ENCODE measurements at places on chromosomes 2 and 18.

DNA sequence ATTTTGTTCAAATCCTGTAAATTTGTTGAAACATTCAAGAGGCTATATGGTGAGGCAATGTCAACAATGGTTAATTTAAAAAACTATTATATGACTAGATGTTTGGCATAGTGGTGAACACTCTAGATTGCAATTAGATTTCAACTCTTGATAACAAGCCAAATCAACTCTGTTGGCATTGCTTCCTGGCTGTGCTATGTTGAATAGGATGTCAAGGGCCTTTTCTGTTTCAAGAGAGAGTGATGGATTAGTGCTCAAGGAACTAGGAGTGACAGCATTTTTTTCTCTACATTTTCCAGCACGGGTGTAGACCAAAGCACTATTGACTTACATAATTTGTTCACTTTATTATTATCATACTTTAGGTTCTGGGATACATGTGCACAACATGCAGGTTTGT is 172.4 kb upstream of the KCNH7 start:
- no peak for DNase-seq

DNA sequence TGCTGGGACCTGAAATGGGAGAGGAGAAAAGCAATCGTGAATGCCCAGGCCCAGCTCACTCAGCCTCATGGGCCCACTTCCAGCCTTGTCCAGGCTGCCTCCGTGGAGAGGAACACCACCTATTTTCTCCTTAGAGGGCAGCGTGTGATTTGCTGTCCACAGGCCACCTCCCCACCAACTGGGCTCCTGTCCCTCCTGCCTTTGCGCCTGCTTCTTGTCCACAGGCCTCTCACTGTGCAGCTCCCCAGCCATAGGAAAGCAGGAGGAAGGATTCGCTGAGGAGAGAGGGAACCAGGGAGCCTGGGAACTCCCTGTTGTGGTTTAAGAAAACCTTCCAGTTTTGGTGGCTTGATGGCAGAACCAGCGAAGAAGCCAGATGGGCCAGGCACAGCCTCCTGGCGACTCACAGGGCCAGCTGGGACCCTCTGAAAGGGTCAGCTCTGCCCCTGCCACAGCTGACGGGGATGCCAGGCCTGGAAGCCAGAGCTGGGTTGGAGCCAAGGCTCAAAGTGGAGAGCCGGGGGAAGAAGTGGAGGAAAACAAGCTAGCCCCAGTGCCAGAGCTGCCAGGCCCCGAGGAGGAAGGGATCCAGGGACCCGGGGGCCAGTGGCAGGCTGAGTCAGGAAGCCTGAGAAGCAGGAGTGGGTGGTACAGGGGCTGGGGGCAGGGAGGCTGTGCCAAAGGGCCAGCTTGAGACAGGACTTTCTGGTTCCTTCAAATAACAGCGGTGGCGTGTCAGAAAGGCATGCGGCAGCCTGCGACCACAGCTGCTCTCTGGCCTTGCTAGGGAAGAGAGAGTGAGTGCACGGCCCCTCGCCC is 9.9 kb downstream of the TMBIM1 start:
- DNase-seq, result no peak

DNA sequence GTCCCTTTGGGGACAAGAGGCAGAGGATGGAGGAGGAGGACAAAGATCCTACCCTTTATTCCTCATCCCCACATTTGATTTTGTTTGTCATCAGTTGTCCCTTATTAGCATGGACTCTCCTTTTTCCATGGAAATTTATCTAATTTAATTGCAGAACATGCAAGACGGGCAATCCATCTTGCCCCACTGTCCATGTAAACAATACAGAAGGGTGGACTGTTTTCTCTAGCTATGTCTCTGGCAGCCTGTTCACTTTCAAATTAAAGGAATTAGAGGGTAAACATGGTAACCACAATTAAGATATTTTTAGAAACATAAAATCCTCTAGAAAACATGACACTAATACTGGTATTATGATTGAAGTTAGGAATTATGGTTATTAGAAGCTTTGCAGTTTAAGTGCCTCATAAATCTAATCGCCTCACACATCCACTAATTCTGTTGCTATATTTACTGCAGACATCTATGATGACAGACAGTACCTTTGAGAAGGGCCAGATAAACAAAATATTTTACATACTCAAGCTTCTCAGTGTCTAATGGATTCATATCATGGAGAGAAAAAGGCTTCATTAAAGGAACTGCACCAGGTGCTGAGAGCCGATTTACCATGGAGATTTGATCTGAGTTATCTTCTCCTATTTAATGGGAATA is 215.5 kb downstream of the LNPK start:
- DNase-seq, result no peak

GRCh38 chr2:160076241-160076640 is 13.8 kb upstream of the PLA2R1 start:
- no peak for DNase-seq

GRCh38 chr2:10419553-10420257 is 28.4 kb downstream of the ODC1 start:
- no peak for DNase-seq

DNA sequence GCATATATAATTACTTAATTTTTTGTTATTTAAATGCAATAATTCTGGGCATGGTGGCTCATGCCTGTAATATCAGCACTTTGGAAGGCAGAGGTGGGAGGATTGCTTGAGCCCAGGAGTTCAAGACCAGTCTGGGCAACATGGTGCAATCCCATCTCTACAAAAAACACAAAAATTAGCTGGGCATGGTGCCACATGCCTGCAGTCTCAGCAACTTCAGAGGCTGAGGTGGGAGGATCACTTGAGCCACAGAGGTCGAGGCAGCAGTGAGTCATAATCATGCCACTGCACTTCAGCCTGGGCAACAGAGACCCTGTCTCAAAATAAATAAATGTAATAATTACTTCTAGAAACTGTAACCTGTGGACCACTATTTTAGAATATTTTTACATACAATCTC is 21.5 kb upstream of the TMEM87B start:
- no peak for DNase-seq

- DNase-seq, result peak; percentile 76
Measured at GRCh38 chr2:218398437-218399390, 954 bp upstream of the CTDSP1 start.

DNA sequence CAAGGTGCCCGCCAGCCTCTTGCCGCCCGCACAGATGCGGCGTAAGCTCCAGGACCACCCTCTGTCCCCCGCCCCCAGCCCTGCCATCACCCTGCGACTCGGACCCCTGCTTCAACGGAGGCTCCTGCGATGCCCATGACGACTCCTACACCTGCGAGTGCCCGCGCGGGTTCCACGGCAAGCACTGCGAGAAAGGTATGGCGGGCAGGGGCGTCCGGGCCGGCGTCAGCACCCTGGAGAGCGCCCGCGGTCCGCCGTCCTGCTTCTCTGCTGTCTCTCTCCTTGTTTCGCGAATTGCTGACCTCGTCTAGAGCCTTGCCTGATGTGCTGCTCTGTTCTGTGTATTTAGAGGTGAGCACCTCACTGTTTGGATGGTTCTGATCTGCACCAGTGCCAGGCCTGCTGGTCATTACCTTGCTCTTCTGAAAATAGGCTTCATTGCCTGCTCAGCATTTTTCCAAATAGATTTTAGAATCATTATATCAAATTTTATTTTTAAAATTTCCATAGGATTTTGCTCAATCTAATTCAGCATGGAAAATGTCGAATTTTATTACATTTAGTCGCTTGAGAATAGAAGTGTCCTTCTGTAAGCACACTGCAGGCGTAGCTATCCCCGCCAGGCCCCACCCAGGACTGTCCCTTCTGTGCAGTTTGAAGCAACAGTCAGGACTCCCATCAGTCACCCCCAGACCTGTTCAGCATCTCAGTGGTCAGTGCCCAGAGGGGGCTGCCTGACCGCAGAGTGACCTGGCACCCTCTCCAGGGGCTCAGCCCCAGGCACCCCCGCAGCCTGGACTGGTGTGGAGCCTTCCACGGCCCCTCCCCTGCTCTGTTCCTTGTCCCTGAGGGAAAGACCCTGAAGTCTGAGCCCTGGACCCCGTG is 51.6 kb downstream of the SNED1 start:
- no peak for DNase-seq

- no peak for DNase-seq
Measured at GRCh38 chr2:207251573-207252192, 85.9 kb upstream of the KLF7 start.
